ENCODE measurements at places on chromosomes 5 and 9.

DNA sequence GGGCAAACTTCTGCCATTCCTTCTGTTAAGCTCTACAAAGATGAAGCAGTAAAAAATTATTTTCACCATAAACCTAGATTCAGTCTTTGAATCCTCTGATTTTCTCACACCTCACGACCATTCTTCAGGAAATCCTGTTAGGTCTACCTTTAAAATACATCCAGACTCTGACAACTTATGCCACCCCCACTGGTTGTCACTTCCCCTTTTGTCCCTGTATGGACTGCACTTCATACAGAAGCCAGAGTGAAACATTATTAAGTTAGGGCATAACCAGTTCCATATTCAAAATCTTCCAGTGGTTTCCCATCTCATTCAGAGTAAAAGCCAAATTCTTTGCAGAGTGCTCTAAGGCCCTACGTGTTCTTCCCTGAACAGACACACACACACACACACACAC is 499.8 kb downstream of the RASEF start:
- no peaks in the 10 kb centered on the region for H3K4me1 ChIP-seq
- DNase-seq, result no peak
- H3K4me3 ChIP-seq, result no peak overlapping the region
- no peaks in the 10 kb centered on the region for H3K36me3 ChIP-seq
- no peak overlapping the region for H3K27ac ChIP-seq
- H3K27me3 ChIP-seq, result no peaks in the 10 kb centered on the region

DNA sequence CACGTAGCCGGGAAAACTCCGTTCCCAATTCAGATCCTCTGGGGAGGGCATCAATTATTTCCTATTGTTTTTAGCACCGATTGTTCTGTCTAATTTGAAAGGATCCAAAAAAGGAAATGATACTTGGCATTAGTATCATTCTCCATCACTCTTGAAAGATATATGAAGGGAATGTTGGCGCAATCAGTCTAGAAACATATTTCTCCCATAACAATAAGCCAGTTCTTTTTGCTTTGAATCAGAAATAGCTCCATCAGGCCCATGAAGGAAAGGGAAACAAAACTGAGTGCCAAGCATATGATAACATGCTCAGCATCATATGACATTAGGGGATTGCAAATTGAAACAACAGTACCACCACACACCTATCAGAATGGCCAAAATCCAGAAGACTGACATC is 39.8 kb downstream of the SRD5A1 start:
- DNase-seq, result no peak
- H3K36me3 ChIP-seq, result no peaks in the 10 kb centered on the region
- H3K27ac ChIP-seq, result no peak overlapping the region
- H3K4me3 ChIP-seq, result no peak overlapping the region
- H3K4me1 ChIP-seq, result no peaks in the 10 kb centered on the region
- H3K27me3 ChIP-seq, result no peaks in the 10 kb centered on the region

- no peak overlapping the region for H3K4me3 ChIP-seq
- H3K36me3 ChIP-seq, result no peaks in the 10 kb centered on the region
- H3K4me1 ChIP-seq, result peaks cover 25% of the 10 kb centered on the region
- H3K27ac ChIP-seq, result peak overlapping the region; percentile 75
- no peaks in the 10 kb centered on the region for H3K27me3 ChIP-seq
These were observed 136.9 kb upstream of the ANKH start for GRCh38 chr5:15008476-15008875.

GRCh38 chr5:69103521-69103920 is 9.7 kb downstream of the SLC30A5 start:
- no peaks in the 10 kb centered on the region for H3K27me3 ChIP-seq
- peaks cover 87% of the 10 kb centered on the region for H3K36me3 ChIP-seq
- no peaks in the 10 kb centered on the region for H3K4me1 ChIP-seq
- H3K4me3 ChIP-seq, result no peak overlapping the region
- H3K27ac ChIP-seq, result no peak overlapping the region
- no peak for DNase-seq

- H3K27me3 ChIP-seq, result no peaks in the 10 kb centered on the region
- no peak overlapping the region for H3K27ac ChIP-seq
- H3K4me3 ChIP-seq, result no peak overlapping the region
- DNase-seq, result no peak
- H3K36me3 ChIP-seq, result no peaks in the 10 kb centered on the region
These were observed 57.9 kb upstream of the GARNL3 start for GRCh38 chr9:127206666-127207065.

DNA sequence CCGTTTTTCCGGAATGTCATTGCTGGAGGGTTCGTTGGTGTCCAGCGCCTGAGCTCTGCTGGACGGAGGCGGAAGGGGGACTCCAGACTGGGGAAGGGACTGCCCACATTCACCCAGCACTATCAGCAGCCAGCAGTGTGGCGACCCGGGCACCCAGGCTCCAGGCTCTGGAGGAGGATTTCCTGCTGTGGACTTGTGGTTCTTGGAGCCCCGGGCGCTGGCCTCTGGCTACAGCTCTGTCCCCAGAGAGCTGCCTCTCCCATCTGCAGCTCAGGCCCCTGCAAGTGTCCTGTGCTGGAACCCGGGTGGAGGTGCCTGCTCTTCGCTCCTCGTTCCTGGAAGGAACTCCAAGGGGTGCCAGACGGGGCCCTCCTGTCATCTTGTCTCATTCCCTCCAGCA is 152.6 kb downstream of the RGS3 start:
- no peaks in the 10 kb centered on the region for H3K27me3 ChIP-seq
- H3K4me1 ChIP-seq, result peaks cover 14% of the 10 kb centered on the region
- no peak overlapping the region for H3K4me3 ChIP-seq
- no peak overlapping the region for H3K27ac ChIP-seq

- H3K27ac ChIP-seq, result no peak overlapping the region
- DNase-seq, result no peak
- no peak overlapping the region for H3K4me3 ChIP-seq
- H3K4me1 ChIP-seq, result no peaks in the 10 kb centered on the region
- H3K27me3 ChIP-seq, result no peaks in the 10 kb centered on the region
- H3K36me3 ChIP-seq, result peaks cover 97% of the 10 kb centered on the region
These were observed 11.8 kb downstream of the TBC1D9B start for GRCh38 chr5:179895861-179896260.

DNA sequence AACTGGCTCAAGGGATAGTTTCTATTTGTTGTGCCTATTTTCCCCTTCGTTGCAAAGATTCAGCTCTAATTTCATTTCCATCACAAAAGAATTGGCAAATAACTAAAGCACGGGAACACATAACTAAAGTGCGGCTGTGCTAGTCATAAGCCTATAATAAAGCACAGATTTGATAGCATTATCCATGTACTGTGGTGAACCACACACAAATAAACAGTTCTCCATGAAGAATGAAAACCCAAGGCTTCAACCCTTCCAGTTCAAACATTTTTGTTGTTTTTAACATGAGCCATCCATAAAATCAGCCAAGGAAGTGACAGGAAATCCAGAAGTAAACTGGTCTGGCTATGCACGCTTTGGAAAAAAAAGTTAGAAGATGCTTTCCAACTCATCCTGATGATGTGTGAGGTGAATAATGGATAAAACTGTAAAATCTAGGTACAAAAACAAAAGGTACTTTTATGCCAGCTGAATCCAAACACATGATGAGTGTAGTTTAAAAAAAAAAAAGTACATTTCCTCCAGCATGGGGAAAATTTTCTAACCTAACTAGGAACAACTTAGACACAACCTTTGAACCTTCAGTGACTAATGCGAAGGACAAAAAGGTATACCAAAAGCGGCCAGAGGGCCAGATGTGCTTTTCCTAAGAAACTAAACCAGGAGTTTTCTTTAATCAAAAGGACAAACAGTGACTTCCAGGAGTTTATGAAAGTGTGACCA is 10.2 kb downstream of the ZNF608 start:
- H3K4me1 ChIP-seq, result peaks cover 8% of the 10 kb centered on the region
- H3K27ac ChIP-seq, result no peak overlapping the region
- no peak for DNase-seq

DNA sequence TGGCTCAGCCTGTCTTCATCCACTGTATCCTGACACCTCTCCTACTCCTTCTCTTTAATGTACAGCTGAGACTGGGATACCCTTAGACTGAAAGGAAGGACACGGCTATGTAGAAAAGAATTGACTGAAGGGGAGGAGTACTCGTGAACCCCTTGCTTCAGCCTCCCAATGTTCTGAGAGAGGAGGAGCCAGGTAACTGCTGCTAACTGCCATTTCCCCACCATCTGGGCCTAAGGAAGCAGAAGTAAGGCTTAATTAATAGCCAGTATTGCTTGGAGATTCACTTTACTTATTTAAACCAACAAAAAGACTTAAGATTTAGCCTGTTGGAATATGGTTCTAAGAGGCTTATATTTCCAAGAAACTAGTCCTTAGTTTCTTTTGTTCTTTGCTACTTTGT is 18.8 kb upstream of the RGS3 start:
- H3K36me3 ChIP-seq, result no peaks in the 10 kb centered on the region
- H3K27me3 ChIP-seq, result no peaks in the 10 kb centered on the region
- H3K4me1 ChIP-seq, result no peaks in the 10 kb centered on the region
- H3K4me3 ChIP-seq, result no peak overlapping the region
- no peak for DNase-seq

- H3K27ac ChIP-seq, result no peak overlapping the region
- no peaks in the 10 kb centered on the region for H3K36me3 ChIP-seq
- H3K4me1 ChIP-seq, result no peaks in the 10 kb centered on the region
- DNase-seq, result no peak
- H3K27me3 ChIP-seq, result no peaks in the 10 kb centered on the region
- H3K4me3 ChIP-seq, result no peak overlapping the region
These were observed 125.8 kb upstream of the SLC44A1 start for GRCh38 chr9:105118636-105119035.

- H3K27me3 ChIP-seq, result no peaks in the 10 kb centered on the region
- H3K4me1 ChIP-seq, result no peaks in the 10 kb centered on the region
These were observed 239.6 kb downstream of the KDM4C start for GRCh38 chr9:6997330-6997729.

- DNase-seq, result peak; percentile 50
- H3K27me3 ChIP-seq, result peaks cover 43% of the 10 kb centered on the region
- no peaks in the 10 kb centered on the region for H3K36me3 ChIP-seq
- no peaks in the 10 kb centered on the region for H3K4me1 ChIP-seq
These were observed 128.2 kb downstream of the OLFM1 start for GRCh38 chr9:135215571-135216161.

Measured in RWPE2 (cell line).